ENCODE measurements at places on chromosomes 5 and 9.
A peak's percentile ranks its signal among the peaks of the same experiment; 100 is the strongest.

DNA sequence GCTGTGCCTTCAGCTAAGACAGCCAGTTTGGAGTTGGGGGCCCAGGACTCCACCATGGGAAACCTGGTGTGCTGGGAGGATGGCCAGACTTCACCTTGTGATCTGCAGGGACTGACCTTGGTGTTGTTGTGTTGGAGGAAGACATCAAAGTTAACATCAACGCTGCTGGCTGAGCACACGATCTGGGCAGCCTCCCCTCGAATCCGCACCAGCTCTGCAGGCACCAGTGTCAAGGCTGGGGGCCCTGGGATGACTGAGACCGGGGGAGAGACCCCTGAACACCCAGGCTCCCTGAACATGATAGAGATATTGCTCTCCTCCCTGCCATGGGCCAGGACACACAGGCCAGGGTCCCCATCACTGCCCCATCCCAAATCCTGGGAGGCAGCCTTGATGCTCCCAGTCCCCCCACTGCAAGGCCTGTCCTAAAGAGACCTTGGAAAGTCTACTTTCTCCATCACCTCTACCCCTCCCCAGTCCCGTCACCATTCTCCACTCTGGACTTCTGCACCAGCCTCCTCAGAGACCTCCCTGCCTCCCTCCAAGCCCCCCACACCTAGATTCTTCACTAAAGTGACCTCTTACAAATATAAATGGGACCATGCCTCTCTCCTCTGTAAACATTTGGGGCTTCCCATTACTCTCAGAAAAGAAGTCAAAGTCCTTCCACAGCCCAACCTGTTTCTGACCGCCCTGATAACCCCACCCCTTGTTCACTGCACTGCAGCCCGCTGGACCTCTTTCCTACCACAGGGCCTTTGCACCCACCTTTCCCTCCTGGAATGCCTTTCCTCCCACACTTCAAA, 8.2 kb downstream of the CSF1R start:
- no peak for DNase-seq

- DNase-seq = no peak
Observed at GRCh38 chr5:157524887-157525286, 50.7 kb downstream of the ADAM19 start.

GRCh38 chr5:33321026-33321425, 119.7 kb upstream of the TARS1 start:
- DNase-seq = peak; percentile 30

GRCh38 chr5:172454358-172455086, at the start of gene SH3PXD2B:
SH3PXD2B (minus strand) TSS chr5:172454525; CDS start chr5:172454352, 173 bp downstream.
- DNase-seq = peak; percentile 61

GRCh38 chr5:14286574-14287421, 143.7 kb downstream of the TRIO start:
- no peak for DNase-seq

DNA sequence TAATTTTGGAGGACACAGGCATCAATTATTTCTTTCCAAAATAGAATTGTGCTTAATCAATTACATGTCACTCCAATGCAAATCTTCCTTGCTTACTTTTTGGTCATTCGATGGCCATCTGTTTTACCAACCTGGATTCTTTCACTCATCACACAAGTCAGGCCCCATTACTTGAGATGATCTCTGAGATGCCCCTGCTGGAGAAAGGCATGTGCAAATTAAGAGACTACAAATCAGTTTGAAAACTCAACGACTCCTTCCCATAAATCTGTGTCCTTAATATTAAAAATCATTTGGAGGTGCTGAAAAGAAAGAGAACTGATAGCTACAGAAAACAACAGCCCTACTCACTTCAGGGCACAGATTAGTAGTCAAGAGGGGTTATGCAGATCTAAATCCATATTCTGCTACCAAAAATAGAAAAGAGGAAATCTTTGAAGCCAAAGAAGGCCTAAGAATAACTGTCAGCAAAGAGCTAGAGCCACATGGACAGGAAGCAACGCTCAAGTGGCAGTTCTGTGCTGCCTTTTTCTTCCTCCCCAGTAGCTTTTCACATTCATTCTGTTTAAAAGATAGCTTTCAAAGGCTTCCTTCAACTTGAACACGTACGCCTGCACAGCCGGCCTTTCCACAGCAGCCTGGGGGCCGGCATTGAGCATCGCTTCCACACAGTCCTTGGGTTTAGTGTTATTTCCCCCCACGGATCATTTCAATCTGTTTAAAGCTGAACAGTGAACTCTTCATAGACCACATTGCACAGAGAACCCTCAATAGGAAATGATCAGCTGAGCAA, 79.3 kb upstream of the MAP3K1 start:
- DNase-seq = no peak

GRCh38 chr5:129477532-129477931, 17.4 kb downstream of the ADAMTS19 start:
- no peak for DNase-seq

DNA sequence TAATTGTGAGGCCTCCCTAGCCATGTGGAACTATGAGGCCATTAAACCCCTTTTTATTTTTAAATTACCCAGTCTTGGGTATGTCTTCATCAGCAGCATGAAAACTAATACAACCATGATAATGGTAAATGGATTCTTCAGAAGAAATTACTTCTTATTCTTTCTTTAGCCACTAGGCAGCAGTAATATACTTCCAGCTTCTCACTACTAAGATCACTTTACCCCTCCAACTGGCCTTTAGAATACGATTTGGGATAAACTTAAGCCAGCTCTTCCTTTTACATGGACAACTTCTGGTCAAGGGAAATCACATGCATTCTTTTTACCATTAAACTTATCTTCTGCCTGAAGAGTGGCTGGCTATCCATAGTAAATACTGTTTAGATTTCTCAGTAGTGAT, 355.4 kb downstream of the MAN2A1 start:
- no peak for DNase-seq

DNA sequence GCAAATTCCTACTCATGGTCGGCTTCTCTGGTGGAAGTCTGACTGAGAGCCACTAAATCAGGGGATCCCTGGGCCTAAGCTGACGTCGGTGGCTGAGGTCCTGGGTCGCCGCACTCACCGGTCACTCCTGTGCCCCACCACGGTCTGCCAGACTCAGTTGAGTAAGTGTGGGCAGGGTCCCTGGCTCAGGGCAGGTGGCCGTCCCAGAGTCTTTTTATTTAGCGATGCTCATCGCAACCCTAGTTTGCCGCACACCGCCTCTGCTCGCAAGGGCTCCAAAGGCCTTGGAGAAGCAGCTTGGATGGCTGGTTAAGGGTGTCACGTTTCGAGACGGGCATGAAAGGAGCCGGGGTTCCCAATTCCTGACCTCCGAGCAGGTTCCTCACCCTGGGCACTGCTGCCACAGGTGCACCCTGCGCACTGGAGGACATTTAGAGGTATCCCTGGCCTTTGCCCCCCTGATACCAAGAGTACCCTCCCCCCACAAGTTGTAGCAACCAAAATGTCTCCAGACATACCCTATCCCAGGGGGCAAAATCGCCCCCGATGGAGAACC, 59.9 kb downstream of the NSUN2 start:
- no peak for DNase-seq

- no peak for DNase-seq
Observed at GRCh38 chr9:130701059-130702022, 7.8 kb downstream of the EXOSC2 start.

DNA sequence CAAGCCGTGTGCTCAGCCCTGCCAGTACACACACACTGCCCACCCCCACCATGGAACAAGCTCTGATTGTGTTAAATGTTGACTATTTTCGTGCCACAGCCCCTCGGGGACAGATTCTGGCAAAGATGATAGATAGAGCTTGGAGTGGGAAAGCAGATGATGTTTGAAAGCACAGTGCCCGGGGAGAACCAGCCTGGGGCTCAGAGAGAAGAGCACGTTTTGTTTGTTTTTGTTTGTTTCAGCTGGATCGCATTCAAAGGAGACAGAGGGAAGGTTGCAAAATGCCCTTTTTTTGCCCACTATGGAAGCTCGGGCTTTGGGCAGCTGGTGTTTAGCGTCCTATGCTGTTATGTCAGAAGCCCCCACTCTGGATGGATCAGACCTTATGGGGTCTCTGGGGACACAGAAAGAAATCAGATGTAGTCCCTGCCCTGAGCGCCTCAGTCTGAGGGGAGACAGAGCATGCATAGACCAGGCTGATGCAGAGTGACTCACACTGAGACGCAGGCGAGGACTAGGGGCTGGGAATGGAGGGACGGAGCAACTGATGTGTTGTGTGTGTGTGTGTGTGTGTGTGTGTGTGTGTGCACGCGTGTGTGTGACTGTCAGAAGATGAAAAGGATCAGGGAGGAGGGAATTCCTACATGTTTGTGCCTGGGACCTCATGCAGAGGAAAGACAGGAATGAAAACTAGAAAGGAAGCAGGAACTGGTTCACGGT, 229.7 kb downstream of the MELK start:
- DNase-seq = peak; percentile 16

- no peak for DNase-seq
Observed at GRCh38 chr9:98228392-98229089, 26.9 kb downstream of the TBC1D2 start.

DNA sequence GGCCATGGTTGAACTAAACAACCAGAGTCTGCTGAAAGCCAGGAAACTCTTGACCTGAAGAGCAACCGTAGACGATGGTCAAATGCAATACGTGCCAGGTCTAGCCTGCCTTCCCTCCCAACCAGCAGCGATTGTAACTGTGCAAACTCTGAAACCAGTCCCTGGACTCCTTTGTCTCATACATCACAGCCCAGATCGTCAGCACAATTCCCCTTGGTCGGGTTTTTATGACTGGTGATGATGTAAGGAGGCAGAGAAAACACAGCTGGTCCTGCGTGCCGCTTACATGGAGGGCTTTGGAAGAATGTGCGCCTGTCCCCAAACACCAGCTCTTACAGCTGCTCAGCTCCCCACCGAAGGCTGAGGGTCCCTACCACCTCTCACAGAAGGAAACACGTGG, 24.6 kb downstream of the SMIM23 start:
- no peak for DNase-seq

- DNase-seq = no peak
Observed at GRCh38 chr9:131312822-131313770, 23.6 kb downstream of the PLPP7 start.

DNA sequence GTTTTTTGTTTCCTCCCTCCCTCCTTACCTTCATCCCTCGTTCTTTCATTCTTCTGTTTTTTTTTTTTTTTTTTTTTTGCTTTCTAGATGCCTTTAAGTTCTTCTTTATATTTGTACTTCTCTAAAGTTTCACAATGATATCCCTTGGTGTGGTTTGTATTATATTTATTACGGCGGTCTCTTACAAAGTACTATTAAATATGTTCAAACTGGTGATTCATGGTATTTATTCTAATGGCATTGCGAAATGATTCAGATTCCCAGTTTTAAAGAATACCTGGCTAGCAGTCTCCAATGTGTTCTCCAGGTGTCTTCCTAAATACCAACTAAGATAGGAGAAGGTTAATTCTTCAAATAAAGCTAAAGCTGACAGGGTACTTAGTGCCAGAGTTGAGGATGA, 690.1 kb upstream of the COX7C start:
- no peak for DNase-seq

GRCh38 chr5:142872795-142873194, 102.6 kb downstream of the ARHGAP26 start:
- peak; percentile 63 for DNase-seq

GRCh38 chr5:179488975-179489374, 61.4 kb upstream of the RUFY1 start:
- DNase-seq = no peak

DNA sequence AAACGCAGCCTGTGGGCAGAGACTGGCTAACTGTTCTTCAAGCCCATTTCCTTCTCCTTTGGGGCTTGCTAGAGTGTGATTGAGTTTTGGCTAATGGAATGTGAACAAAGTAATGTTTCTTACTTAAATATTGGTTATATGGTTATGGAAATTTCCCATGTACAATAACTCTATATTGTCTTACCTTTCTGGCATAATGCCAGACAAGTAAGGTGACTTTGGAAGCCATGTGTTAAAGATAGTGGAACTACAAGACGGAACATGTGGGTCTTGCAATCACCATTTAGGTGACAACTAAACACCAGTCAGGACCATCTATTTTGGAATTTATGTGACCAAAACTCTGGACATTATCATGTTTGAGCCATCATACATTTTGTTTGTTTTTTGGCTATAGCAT, 260.2 kb downstream of the CCDC171 start:
- DNase-seq = no peak

GRCh38 chr5:136563489-136563888, 198.1 kb upstream of the TRPC7 start:
- DNase-seq = no peak
